ENCODE measurements at places on chromosomes 12 and 14. TPM values are rescaled to one million over a fixed set of nuclear protein-coding genes. Genes with fewer than 3 reads are reported as not detected.

The PLA2G1B gene
- polyA plus RNA-seq, result not detected

The IL26 gene
- polyA plus RNA-seq, result not detected

The COQ6 gene
- 10.8 TPM for polyA plus RNA-seq

The TCL1B gene
- not detected for polyA plus RNA-seq

The CMA1 gene
- polyA plus RNA-seq, result not detected

The KRT85 gene
- polyA plus RNA-seq, result not detected

The A2M gene
- polyA plus RNA-seq, result 11.0 TPM

The CLEC4E gene
- not detected for polyA plus RNA-seq

The NFE2 gene
- polyA plus RNA-seq, result not detected

The COL2A1 gene
- polyA plus RNA-seq, result not detected

The KCNJ8 gene
- polyA plus RNA-seq, result 3.9 TPM

The GPRC5D gene
- polyA plus RNA-seq, result not detected

The SLC15A5 gene
- polyA plus RNA-seq, result not detected

The GNG2 gene
- polyA plus RNA-seq, result 324 TPM

The TBX3 gene
- polyA plus RNA-seq, result 0.88 TPM

The CCDC177 gene
- polyA plus RNA-seq, result 0.13 TPM

The LRFN5 gene
- 39.3 TPM for polyA plus RNA-seq

The LGR5 gene
- polyA plus RNA-seq, result not detected

The ESPL1 gene
- not detected for polyA plus RNA-seq

The RIMBP2 gene
- 7.0 TPM for polyA plus RNA-seq

The COCH gene
- polyA plus RNA-seq, result 53.1 TPM

The GCH1 gene
- not detected for polyA plus RNA-seq

The KRT74 gene
- polyA plus RNA-seq, result 0.35 TPM

The GPR84 gene
- polyA plus RNA-seq, result not detected

The DBX2 gene
- polyA plus RNA-seq, result 0.19 TPM

The NGB gene
- 0.59 TPM for polyA plus RNA-seq

The SLC24A4 gene
- polyA plus RNA-seq, result 0.79 TPM

The ASCL4 gene
- polyA plus RNA-seq, result not detected

The TAS2R30 gene
- 0.32 TPM for polyA plus RNA-seq

The CLEC4D gene
- polyA plus RNA-seq, result not detected

The ACVR1B gene
- 12.8 TPM for polyA plus RNA-seq

The PLEKHG3 gene
- polyA plus RNA-seq, result 0.78 TPM

The PRPH gene
- not detected for polyA plus RNA-seq

The MYH7 gene
- polyA plus RNA-seq, result not detected

The LUM gene
- not detected for polyA plus RNA-seq

The AQP2 gene
- not detected for polyA plus RNA-seq

The TAS2R19 gene
- 2.3 TPM for polyA plus RNA-seq

The CLEC14A gene
- 1.1 TPM for polyA plus RNA-seq

Measured in Purkinje cell (primary cell).